ENCODE measurements at places on chromosomes 6 and 20.
A peak's percentile ranks its signal among the peaks of the same experiment; 100 is the strongest.

DNA sequence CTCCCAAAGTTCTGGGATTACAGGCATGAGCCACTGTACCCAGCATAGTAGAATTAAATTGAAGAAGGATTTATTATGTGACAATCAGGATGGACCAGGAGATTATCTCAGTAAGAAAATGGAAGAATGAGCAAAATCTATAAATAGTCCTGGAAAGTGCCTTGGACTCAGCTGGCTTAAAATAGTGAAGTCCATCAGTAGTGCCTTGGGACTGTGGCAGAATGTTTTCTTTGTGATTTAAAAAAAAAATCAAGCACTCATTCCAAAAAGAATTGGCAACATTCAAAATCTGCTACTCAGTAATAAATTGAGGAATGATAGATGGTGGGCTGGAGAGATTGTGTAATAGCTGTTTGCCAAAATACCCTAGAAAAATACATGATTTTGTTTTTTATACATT lies 37.0 kb upstream of the MAS1 start:
- DNase-seq: no peak

DNA sequence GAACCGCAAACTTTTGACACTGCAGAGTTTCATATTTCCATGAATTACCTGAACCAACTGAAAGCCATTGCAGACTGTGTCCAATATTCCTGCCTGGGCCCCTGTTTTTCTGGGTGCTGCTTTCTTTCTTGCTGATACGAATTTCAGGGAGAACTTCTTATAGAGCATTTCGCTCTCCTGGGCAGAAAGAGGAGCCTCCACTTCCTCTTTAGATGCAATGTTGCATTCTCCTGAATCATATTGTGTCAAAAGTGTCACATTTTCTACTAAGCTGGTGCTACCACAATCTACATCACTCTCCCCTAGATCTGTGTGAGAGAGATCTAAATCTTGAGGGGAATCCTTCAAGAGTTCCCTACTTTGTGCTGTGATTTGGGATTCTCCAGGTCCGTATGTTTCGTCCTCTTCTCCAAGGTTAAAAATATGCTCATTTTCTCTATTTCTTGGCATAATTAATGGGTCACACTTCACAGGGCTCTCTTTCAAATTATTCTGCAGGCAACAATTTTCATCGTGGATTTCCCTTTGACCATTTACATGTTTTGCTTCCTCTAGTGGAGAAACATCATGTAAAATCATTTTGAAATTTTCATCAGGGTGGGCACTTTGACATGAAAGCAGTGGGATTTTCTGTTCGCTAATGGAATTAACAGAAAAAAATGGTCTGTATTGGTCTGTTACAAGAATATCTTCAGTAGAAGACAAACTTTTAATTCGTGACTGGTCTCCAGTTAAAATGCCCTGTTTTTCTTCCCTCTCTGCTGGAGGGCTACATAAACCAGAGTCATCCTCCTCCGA lies 102.3 kb downstream of the DST start:
- DNase-seq: no peak

DNA sequence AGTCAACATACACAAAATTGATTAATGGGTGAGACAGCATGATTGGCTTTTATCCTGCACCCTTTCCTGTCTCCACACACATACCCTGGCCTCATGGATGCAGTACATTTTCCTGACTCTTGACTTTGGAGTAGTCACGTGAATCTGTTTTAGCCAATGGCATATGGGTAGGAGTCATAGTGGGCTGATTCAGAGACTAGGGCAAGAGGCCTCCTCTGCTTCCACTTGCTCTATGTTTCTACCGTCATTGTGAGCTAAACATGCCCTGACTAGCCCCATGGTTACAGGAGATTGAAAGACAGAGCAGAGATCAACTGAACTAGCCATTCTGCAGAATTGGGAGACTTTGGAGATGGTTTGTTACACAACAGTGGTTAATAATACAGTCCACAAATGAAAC lies 850.0 kb downstream of the DHX35 start:
- DNase-seq: no peak

GRCh38 chr6:44678252-44678935 lies 290.9 kb downstream of the CDC5L start:
- DNase-seq: no peak

GRCh38 chr6:32154514-32155161 lies 697 bp downstream of the PPT2 start:
- DNase-seq: peak; percentile 87

DNA sequence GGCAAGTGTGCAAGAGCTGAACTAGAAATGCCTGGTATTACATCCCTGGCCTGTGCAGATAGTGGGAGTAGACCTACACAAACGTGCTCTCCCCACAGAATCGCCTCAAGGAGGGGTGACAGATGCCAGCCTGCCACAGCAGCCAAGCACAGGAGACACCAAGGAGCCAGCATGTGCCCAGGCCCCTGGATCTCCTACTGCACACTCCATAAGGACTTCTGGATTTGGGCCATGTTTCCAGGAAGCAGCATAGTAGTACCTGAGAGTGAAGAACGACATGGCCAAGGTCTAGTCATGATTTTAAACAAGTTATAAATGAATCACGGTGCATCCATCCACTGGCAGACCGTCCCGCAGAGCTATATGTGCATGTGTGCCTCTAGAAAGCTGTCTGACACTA lies 232.2 kb downstream of the SYNDIG1 start:
- no peak for DNase-seq

DNA sequence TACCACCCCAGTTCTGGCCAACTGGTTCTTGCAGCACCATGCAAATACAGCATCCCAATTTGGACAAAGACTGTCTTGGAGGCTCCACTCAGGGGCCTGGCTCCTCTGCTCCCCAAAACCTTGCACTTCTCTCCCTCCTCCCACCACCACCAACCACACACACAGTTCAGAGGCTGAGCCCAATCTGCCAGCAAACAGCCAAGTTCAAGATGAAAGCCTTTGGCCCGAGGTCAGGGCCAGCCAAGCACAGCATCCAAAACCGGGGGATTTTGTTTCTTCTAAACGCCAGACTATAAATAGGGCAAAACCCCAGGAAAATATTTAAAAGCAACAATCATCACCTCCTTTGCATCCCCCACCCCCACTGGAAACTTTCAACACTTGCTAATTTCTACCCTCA lies 5.7 kb downstream of the KCNK5 start:
- DNase-seq: no peak

- DNase-seq: no peak
Observed at GRCh38 chr20:60977901-60978300, 274.2 kb upstream of the CDH4 start.

DNA sequence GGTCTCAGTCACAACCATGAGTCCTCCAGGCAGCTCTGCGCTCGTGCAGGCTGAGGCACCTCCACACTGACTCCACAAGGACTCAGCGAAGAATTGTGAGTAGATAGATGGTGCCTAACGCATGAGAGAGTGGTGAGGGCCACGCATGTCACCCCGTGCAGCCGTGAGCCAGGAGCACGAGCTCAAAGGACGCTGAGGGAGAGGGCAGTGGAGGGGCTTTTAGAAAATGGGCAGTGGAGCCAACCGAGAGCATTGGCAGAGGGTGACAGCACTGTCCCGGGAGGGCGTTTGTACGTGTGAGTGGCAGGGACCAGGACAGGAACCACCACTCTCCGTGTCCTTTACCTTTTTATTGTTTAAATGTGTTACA lies 105.6 kb downstream of the PSMB1 start:
- no peak for DNase-seq

DNA sequence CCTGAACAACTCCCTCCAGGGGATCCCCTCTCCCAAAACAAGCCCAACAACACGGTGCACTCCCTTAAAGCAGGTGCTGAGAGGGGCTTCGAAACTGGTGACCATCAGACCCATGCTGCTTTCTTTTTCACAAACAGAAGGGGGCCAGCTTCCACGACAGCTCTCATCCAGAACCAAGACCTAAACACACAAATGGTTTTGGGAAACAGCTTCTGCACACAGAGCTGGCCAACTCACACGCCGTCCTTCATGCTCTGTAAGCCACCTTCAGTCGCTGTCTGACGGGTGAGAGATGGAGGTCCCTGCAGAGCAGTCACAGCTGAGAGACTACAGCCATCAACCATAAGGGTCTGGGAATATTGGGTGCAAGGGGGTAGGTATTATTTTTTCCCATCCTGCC lies 76.3 kb downstream of the ZMYND8 start:
- peak; percentile 18 for DNase-seq

DNA sequence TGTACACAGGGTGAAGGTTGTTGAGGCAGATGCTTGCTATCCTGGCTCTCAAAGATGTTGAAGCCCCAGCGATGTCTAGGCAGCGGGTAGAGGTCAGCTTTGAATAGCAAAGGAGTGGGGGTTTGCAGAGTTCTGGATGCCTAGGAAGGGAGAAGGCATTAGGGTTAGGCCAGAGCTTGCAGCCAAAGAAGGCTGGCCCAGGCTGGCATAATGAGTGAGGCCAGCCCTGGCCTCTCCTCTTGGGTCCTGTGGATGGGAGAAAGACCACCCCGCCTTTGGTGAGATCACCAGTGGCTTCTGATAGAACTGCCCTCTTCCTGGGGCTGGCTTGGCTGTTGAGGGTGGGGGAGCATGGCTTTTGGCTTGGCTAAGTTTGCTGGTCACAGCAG lies 406 bp upstream of the WFDC5 start:
- no peak for DNase-seq

DNA sequence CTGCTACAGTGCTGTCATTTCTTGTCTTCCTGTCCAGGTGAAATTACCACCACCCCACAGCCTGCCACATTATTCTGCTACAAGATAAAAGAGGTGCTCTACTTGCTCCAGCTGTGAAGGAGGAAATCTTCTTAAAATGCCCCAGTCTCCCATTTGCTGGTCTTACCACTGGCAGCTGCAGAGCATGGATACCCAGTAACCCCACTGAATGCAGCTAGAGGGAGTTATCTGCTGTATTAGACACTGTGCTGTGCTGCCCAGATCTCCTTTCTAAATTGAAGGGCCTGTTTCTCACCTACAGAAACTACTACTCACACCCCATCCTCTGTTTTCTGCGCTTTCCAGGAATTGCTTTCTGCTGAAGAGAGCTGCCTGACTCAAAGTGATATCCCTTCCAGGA lies 517.8 kb downstream of the PKHD1 start:
- DNase-seq: peak; percentile 1

DNA sequence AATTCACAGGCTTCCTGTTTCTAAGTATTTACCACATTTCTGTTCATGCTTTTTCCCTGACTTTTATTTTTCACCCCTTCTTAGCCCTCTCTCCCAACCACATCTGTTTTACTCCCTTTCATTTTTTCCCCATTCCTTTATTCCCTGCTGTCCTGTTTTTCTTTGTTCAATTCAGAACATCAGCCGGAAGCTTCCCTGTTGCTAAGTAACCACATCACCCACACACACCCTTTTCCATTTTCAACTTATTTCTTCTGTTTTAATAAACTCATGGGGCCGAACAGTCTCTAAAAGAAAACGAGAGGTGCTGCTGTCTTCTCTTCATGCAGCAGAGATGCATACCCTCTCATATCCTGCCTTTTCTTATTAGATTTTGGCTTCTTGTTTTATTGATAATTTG lies 53.5 kb upstream of the CEP85L start:
- no peak for DNase-seq

DNA sequence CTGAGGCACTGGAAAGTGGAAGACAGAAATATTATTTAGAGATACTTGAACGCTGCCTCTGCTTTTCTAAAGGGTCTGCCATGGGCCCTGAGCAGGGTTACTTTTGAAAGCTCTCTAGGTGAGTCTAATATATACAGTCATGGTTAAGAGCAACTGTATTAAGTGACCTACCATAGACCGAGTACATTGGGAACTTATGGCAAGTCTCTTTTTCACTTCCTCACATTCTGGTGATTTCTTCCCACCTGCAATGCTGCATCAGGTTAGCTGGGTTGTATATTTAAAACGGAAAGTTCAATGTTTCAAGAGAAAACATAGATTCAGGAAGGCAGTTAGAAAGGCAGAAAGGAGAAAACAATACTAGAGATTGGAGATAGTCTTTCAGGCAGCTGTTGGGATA lies 154.7 kb downstream of the PHF3 start:
- DNase-seq: no peak

DNA sequence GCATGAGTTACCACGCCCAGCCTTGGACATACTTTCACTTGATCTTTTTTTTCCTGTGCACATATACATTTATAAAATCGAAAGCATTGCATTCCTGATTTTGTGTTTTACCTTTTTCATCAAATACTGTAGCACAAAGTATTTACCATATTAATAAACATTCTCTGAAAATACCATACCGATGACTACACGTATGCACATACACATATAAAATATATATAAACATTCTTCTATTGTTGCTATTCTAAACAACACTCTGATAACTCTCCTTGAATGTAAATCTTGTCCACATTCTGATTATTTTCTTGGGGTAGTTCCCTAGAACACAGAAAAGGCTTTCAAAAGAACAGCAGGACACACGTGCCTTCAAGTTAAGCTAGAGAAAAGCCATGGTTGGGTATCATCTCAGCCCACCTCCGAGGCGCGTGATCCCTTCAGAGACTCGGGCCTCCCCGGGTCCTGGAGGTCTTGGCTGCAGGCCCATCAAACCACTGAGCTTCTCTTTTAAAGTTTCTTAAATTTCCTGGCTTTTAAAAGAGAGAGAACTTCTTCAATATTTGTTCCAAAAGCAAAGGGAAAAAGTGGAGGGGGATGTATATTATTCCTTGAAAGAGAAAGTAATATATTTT lies 198.1 kb downstream of the MYLK4 start:
- no peak for DNase-seq

GRCh38 chr6:3753228-3753835 lies 1.8 kb upstream of the PXDC1 start:
- no peak for DNase-seq

DNA sequence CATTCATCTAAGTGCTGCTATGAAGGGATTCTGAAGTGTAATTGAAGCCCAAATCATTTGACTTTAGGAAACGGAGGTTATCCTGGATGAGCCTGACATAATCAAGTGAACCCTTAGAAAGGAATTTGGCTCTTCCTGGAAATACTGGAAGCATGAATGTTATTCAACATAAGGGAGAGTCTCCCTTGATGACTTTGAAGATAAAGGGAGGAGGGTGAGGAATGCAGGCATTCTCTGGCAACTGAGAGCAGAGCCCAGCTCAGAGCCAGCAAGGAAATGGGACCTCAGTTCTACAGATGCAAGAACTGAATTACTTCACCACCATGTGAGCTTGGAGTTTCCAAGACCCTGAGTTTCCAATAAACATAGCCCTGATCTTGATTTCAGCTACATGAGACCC lies 168.2 kb downstream of the DLL1 start:
- no peak for DNase-seq

GRCh38 chr20:62365814-62366369 lies 1.2 kb downstream of the LAMA5 start:
- DNase-seq: peak; percentile 39

GRCh38 chr20:57821935-57822334 lies 112.1 kb upstream of the PMEPA1 start:
- DNase-seq: no peak

- no peak for DNase-seq
Observed at GRCh38 chr6:87436435-87436834, 28.7 kb downstream of the CFAP206 start.

- DNase-seq: no peak
Observed at GRCh38 chr6:96466147-96466863, 55.3 kb upstream of the UFL1 start.

- no peak for DNase-seq
Observed at GRCh38 chr6:166293731-166294584, 14.2 kb downstream of the PRR18 start.
